ENCODE measurements at places on chromosomes 4 and X.

- no peak for DNase-seq
Observed at GRCh38 chr4:21102667-21103066, 402.4 kb downstream of the PACRGL start.

DNA sequence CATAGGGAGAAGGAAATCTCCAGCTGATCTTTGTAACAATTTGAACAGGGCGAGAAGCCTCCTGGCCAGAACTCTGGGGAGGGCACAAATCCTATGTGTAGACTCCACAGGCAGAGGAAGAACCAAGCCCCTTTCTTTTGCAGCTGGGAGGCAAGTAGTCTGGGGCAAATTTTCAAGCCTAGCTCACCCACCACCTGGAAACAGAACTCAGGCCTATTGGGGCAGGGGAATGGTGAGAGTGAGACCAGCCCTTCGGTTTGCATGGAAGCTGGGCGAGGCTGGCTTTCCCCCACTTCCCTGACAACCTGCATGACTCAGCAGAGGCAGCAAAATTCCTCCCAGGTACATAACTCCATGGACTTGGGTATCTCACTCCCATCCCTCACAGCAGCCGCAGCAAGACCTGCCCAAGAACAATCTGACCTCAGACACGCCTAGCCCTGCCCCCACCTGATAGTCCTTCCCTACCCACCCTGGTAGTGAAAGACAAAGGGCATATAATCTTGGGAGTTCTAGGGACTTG lies 138.2 kb downstream of the EMCN start:
- no peak for DNase-seq

DNA sequence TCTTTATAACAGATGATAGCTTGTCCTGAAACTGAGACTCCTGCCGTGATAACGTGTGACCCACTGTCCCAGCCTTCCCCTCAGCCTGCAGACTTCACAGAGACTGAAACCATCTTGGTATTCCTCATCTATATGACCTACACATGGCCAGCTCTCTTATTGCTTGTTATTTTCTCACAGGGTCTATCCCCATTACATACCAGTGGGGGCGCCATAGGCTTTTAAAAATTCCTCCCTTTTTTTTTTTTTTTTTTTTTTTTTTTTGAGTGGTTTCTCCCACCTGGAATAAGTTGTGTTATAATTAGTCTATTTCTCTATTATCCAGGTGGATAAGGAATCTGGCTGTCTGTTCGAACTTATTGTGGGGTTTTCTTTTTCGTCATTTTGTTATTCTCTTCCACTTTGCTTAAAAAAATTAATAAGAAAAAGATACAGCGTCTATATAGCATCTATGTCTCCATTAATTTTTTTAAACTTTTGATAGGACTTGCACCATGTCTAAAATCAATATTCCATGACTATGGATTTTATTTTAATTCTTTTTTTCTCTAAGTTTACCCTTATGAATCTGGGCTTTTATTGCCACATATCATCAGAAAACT lies 47.2 kb downstream of the GYG2 start:
- DNase-seq: no peak

- DNase-seq: no peak
Observed at GRCh38 chr4:106978046-106978774, 57.9 kb downstream of the DKK2 start.

DNA sequence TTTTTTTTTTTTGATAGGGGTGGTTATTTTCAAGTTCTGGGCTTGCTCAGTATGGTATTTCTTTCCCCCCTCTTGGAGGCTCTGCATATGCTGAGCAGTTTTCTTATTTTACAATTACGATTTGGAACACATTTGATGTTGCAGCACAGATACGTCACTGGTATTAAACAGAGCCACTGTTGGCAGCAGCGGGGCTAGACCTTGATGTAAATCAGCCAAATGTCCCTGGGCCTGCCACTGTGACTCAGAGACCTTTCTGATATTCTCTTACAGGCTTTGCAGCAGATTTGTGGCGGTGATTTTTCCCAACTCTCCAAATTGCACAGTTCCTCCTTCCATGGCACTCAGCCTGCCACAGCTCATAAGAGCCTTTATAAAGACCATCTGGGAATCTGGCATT lies 81.1 kb downstream of the VMA21 start:
- no peak for DNase-seq

DNA sequence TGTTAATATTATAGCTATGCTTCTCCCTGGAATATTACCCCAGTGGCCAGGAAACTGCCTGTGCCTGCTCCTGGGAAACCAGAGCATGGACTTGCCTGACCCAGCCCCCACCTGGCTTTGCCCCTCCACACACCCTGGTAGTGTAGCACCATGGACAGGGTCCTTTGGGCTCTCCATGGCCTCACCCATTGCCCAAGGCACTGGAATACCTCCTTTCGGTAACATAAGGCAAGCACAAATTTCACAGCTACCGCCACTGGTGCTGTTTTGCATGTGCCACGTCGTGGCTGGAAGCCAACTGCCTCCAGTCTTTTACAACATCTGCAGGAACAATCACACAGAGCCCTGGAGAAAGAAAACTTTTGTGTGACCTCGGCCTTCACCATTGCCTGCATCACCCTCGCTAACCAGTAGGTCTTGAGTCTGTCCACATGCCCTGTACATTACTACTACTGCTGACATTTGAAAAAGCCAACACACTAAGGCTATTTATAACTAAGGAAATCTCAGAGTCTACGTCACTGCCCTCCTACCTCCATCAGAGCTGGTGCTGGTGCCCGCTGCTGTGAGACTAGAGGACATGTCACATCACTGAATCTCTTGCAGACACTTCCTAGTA lies 47.7 kb downstream of the HPGD start:
- no peak for DNase-seq

DNA sequence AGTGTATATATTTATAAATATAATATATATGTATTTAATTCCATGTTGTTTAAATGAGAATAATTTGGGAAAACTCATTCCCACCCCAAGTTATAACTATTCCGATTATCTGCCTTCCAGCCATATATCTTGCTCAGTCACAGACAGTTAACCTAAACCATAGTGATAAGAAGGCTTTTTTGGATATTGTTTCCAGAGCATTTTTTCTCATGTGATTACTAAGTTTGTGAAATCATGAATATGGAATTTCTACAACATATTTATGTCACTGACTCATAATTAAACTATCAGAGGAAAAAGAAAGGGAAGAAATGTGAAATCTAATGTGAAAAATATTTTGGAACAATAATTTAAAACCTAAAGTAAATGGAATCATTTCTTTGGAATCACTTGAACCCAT lies 1163.5 kb upstream of the PABPC4L start:
- no peak for DNase-seq

- DNase-seq: no peak
Observed at GRCh38 chrX:43676971-43677572, 21.0 kb downstream of the MAOA start.

- no peak for DNase-seq
Observed at GRCh38 chrX:148441387-148441786, 59.0 kb upstream of the AFF2 start.
